DMS 273 treated with DMSO at 0.1 percent for 48 hours (cell line): ENCODE measurements at places on chromosomes 5 and 9.

- no peak for DNase-seq
Observed at GRCh38 chr5:148532969-148533670, 121.2 kb downstream of the HTR4 start.

DNA sequence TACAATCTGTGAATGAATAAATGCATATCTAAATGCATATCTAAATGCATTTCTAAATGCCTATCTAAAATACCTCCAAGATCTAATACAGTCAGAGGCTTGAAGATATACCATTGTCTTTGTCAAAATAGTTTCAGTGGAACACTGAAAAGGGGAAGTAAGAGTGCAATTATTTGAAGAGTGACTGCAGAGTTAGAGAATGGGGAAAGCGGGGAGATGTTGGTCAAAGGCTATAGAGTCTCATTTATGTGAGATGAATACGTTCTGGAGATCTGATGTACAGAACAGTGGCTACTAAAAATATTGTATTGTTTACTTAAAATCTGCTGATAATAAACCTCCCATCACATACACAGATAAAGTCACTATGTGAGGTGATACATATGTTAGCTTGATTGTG is 1126.2 kb upstream of the CDH9 start:
- DNase-seq, result no peak

- no peak for DNase-seq
Observed at GRCh38 chr9:94498801-94499453, 56.0 kb upstream of the PCAT7 start.

GRCh38 chr5:171720086-171720485 is 65.5 kb upstream of the SMIM23 start:
- DNase-seq, result no peak
